BE2C (cell line): ENCODE measurements at places on chromosomes 13 and 19.

DNA sequence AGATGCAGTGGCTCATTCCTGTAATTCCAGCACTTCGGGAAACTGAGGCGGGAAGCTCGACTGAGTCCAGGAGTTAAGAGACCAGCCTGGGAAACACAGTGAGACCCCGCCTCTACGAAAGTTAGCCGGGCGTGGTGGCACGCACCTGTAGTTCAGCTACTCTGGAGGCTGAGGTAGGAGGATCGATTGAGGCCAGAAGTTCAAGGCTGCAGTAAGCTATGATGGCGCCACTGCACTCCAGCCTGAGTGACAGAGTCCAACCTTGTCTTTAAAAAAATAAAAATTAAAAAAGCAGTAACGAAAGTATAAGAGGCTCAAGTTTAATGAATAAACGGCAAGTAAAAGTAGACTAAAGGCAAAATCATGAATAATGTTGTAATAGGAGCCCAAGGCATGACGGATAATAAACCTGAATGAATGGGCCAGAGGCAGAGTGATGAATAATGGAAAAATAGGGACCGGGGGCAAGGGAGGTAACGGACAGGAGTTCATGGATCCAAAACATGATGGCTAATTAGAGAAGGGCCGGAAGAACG lies 1.2 kb upstream of the TOMM40 start:
- DNase-seq = no peak

GRCh38 chr19:6516018-6516658 lies 14.0 kb upstream of the TUBB4A start:
- DNase-seq = peak; percentile 94

- no peak for DNase-seq
These were observed 269.1 kb upstream of the EDNRB start for GRCh38 chr13:78187781-78188180.

DNA sequence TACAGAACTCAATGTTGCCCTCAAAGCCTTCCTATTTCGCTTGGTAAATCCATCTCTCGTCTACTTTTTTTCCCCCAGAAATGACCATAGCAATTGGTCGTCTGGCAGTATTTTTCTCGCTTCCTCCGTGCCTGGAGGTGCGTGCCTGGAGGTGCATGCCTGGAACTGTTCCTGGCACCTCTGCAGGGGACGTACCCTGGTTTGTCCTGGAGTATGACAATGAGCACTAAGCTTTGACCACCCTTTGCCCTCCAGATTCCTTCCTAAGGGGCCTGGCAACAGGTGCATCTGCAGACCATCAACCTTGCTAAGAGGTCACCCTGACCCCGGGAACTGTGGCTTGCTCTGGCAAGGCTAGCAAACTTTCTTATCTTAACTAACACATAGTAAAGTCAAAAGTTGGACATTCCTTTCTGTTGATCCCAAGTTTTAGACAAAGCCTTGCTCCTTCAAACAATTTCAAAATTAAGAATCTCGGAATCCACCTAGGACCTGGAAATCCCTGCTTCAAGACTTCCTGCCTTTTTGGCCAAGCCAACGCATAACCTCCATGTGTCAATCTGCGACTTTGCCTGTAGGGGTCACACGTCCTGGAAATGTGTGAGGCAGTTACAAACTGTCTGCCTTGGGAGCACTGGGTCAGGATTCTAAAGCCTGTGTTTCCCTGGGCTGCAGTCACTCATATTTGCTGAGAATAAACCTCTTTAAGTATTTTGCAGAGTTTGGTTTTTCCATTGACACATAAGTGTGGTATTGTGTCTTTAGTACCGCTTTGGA lies 28.8 kb upstream of the TUBGCP3 start:
- peak; percentile 46 for DNase-seq

DNA sequence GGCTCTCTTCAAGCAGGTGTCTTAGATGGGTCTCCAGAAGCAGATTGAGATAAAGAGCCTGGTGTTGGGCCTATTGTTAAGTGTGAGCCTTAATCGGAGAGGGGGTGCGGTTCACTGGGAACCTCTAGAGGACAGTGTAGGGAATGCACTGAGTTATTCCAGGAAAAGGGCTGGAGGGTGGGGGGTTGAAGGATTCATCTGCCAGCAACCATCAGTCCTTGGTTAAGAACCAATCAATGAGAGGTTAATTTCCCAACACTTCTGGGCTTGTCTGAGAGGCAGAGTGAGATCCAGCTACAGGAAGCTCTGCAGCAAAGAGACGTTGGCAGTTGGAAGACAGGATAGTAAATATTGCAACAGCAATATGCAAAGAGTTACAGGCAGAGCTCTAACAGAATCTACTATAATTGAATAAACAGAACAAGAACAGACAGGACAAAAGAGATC lies 28.7 kb downstream of the CYP4F2 start:
- peak; percentile 28 for DNase-seq

GRCh38 chr19:43720936-43721335 lies 5.1 kb downstream of the IRGC start:
- no peak for DNase-seq

- no peak for DNase-seq
These were observed 159.8 kb downstream of the IRS2 start for GRCh38 chr13:109626386-109627171.

GRCh38 chr13:100273552-100273951 lies 184.7 kb downstream of the PCCA start:
- DNase-seq = no peak

DNA sequence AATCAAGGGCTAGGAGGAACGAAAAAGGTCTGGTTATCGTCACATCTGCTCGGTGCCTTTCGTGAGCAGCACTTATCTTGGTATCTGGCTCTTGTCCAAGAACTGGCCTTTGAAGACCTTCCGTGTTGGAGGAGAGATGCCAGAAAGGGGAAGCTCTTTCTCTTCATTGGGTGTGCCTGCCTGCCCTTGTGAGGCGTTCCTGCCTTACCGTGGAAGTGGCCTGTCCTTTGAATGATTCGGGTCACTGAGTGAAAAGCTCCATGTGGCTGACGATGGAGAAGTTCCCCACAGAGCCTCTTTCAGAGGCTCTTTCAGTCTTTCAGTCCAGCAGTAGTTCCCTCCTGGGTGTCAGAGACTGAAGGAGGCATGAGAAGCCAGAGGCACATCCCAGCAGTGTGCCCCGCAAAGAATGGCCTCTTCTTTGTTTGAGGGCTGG lies 121.5 kb upstream of the SLC10A2 start:
- DNase-seq = peak; percentile 58

DNA sequence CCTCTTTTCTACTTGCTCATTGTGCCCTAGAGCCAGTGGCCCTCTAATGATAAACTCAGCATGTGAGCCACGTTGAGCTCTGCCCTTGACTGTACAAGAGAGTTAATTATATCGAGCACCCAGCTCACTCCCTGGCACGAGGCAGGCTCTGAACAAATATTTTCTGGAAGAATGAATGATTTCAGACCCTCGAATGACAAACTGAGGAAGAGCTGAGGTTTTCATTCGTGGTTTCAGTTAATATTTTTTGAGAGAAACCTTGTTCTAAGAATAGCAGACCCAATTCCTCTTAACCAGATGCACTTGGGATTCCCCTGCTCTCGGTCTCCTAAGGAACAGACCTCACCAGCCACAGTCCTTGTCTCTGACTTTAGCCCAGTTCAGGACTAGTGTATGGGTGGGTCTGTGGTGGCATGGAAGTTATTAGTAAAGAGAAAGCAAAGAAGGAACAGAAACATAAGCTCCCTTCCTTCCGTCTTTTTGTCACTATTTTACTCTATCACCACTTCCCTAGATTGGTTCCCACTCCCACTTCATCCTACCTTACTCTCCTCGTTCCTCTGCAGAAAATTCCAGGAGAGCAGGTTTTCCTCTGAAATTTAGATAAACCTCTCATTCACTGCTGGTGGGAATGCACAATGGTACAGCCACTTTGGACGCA lies 22.1 kb upstream of the WDFY2 start:
- no peak for DNase-seq

GRCh38 chr13:29513002-29513980 lies 82.2 kb downstream of the SLC7A1 start:
- peak; percentile 48 for DNase-seq
